ENCODE measurements at places on chromosomes 5 and 9.

GRCh38 chr9:90946982-90947381, 145.4 kb downstream of the SYK start:
- DNase-seq, result no peak

DNA sequence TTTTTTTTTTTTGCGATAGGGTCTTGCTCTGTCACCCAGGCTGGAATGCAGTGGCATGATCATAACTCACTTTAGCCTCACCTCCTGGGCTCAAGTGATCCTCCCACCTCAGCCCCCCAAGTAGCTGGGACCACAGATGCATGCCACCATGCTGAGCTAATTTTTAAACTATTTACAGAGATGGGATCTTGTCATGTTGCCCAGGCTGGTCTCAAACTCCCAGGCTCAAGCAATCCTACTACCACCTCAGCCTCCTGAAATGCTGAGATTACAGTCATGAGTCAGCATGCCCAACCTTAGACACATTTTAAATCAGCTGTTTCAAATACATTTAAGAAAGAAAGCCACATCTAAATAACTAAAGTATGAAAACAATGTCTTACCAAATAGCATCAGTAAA, 439.0 kb downstream of the EBF1 start:
- no peak for DNase-seq

DNA sequence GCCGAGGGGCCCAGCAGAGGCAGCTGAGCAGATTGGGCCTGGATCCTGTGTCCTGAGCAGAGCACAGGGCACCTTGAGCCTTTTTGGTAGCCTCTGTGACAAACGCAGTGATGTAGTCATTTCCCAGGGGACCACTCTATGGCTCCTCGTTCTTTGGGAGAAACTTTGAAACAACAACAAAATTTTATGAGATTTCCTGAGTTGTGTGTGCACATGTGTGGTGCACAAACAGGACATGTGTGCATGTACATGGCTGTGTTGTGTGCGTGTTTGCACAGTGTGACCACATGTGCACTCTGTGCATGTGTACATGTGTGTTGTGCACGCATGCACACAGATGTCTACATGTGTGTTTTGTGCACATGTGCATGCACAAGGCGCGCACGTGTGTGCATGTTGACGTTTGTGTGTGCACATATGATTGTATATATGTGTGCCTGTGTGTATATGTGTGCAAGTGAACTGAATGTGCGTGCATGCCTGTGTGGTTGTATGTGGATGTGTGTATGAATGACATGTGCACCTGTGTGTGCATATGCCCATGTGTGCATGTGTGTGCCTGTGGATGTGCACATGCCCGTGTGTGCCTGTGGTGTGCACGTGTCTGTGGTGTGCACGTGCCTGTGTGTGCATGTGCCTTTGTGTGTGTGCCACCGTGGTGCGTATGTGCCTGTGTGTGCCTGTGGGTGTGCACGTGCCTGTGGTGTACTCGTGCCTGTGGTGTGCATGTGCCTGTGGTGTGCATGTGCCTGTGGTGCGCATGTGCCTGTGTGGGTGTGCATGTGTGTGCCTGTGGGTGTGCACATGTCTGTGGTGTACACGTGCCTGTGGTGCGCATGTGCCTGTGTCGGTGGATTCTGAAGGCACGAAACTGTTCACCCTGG, 221.6 kb downstream of the CACNA1B start:
- DNase-seq, result peak; percentile 34

DNA sequence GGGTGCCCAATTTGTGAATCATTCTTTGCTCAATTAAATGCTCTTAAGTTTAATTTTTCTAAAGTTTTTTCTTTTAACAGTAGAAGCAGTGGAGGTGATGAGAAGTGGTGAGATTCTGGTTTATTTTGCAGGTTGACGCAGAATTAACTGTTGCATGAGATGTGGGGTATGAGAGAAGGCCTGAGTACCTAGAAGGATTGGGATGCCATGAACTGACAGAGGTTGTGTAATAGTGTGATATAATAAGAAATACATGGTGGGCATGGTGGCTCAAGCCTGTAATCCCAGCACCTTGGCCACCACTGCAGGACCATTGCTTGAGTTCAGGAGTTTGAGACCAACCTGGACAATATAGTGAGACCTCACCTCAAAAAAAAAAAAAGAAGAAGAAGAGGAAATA, 8.4 kb upstream of the SH3TC2 start:
- no peak for DNase-seq

DNA sequence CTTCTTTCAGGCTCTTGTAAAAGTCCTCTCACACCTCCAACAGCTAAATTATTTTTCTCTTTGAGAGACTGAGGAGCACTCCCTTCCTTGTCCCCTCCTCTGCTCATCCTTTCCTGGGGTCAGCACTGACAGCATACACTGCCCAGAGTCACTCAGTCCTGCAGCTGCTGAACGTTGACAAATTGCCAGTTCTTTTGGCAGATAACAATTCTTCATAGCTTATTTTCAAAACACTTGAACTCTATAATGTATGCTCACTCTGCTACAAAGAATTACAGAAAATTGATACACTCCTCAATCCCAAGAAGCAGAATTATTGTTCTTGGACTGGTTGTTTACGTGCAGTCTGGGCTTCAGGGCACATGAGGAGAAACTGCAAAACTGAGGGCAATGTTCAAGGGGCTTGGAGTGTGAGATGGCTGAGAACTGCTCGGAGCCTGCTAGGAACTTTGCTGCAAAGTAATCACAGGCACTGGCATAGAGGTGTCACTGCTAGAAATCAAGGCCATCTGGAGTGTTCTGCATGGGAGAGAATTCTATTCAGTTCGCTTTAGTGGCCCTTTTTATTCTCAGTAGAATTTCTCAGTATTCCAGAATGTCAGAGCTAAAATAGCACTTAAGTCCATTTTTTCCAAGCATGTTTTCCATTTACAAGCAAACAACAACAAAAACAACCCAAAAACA, 96.4 kb upstream of the SPOCK1 start:
- peak; percentile 8 for DNase-seq

GRCh38 chr9:136567651-136568287, 21.9 kb upstream of the NOTCH1 start:
- DNase-seq, result no peak

GRCh38 chr5:126694403-126694802, 82.5 kb upstream of the LMNB1 start:
- no peak for DNase-seq

GRCh38 chr5:122775550-122776542, 966 bp downstream of the SNX2 start:
- DNase-seq, result no peak

DNA sequence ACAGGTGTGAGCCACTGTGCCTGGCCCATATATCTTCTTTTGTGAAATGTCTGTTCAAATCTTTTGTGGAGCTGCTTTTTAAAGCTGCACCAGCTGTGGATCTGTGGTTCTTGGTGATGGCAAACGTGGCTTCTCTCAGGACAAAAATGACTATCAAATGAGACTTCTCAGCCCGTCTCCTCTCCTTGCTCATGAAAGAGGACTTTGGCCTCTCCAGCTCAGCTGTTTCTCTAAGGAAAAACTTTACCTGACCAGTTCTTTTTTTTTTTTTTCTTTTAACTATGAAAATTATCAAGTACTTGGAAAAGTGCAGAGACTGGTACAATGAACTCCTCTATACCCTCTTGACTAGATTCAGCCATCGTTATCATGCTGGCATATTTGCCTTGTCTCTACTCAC, 44.8 kb downstream of the RALGPS1 start:
- no peak for DNase-seq

DNA sequence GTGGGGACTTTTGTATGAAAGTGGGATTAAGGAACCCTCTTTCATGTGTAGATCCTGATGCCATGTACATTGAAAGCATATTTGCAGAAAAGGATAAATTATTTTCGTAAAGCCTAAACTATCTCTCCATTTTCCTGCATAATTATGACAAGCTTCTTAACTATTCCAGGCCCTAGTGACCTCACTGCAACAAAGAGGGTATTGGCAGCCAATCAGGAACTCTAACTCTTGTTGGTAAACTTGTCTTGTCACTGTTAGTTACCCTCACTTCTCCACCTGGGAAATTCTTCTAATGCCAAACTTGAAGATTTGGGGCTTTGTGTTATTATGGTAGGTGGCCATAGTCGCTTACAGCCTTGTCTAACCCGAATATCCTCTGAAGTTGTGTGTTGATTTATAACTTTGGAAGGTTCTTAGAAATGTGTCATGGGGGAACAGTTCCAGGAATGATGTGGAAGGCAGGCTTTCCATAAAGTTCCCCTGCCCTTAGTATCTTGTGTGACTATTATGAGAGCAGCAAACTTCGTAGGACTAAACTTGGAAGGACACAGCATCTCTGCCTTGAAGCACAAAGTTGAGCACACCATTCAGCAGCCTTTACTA, 52.5 kb downstream of the IQGAP2 start:
- no peak for DNase-seq

DNA sequence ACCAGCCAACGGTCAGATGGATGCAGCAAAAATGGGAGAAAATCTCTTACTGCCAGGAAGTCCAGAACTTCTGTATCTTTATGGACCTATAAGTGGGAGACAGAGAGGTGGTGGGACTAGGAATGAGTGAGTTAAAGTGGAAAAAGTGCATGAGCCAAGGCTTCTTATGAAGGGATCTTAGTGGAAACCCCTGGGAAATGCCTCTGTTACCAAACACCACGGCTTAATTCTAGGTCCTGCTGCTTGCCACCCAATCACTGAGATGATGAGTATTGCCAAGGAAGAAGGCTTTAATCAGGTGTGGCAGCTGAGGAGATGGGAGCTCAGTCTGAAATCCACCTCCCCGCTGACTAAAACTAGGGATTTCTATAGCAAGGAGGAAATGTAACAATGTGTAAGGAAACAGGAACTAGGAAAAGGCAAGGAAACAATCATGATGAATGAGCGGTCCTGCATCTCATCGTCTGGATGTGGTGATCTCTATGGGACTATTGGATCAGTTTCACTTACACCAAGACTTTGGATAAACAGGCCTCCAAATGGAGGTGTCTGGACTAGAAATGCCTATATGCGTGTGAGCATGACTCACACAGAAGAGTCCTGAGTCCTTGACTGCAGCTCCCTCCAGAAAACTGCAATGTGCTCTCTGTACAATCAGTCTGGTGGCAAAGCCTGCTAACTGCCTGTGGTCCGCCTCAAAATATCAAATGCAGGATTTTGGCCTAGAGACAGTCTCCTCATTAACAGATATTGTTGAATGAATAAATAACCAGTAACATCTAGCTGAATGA, 98.2 kb upstream of the PRR16 start:
- no peak for DNase-seq

DNA sequence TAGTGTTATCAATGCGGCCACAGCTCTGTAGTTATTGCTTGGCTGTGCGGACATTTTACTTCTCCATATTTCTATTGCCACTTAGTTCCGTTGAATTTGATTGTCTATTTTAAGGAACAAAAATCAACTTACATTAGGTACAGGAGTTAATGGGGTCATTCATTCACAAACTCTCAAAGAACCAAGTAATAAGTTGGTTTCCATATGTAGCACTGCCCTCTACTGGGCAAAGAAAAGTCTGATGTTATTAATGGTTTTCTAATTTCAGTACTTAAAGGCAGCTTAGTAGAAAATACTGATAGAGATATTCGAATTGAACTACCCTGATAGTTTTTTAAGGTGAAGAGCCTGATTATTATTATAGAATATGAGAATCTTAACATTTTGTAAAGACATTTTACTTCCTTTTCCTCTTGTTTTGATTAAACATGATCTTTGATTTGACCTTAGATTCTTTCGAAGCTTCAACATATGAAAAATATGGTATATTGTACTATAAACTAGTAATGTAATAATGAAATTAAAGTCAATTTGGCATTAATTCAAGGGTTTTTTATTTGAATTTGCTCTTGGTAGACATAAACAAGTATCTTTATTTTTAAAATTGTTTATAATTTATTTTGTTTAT, 119.5 kb upstream of the CTNND2 start:
- no peak for DNase-seq

- no peak for DNase-seq
Measured at GRCh38 chr5:168001318-168001717, 290.1 kb upstream of the WWC1 start.

DNA sequence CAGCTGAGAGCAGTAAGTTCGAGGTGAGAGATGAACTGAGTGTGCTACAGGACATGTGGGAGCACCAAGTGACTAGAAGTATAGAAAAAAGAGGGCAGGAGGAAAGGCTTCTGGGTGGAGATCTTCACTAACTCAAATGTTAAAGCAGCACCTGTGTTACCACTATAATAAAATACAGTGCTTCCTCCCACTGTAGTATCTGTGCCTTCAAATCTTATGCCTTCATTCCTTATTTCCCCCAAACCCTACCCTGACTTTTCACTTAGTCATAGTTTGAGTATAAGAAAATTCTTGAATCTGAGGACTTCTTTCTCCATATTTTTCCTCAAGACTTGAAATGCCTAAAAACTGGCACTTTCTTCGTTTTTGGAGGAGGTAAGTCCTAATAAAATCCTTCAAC, 61.8 kb downstream of the ALDH1A1 start:
- DNase-seq, result no peak

- no peak for DNase-seq
Measured at GRCh38 chr5:179269781-179270543, 75.3 kb downstream of the ADAMTS2 start.

DNA sequence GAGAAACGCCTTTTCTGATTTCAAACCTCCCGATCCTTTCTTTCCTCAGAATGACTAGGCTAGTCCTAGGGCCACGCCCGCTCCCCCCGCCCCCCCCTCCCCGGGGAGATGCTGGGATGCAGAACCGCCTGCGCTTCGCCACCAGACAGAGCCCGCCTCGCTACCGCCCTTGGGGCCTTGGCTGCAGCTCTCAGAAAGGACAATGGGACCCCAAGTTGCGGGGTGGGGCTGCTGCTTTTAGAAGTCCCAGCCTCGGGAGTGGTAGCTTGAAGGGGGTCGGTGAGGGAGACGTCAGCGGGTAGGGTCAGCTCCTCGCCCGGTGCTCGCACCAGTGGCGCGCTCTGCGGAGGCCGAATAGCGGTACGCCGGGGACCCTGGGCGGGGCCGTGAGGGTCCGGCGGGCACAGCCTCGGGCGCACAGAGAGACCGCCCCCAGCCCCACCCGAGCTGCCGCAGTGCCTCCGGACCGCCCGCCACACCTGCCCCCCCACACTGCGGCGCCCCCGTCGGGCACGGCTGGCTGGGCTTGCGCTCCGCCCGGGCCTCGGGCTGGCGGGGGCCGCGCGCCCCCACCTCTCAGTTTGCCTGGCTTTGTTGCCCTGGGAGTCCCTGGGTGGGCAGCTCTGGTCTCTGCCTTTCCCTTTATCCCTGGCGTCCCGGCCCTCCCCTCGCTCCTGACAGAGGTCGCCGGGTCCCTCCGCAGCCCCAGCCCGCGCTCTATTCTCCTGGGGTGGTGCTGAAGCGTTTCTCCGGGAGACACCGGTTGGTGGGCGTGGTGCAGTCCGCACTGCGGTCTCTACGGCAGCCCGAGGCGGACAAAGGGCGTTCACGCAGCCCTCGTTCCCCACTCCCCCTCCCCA, 1.2 kb downstream of the MAP1B start:
- peak; percentile 90 for DNase-seq

GRCh38 chr5:180370861-180371641, 17.9 kb upstream of the GFPT2 start:
- DNase-seq, result no peak

DNA sequence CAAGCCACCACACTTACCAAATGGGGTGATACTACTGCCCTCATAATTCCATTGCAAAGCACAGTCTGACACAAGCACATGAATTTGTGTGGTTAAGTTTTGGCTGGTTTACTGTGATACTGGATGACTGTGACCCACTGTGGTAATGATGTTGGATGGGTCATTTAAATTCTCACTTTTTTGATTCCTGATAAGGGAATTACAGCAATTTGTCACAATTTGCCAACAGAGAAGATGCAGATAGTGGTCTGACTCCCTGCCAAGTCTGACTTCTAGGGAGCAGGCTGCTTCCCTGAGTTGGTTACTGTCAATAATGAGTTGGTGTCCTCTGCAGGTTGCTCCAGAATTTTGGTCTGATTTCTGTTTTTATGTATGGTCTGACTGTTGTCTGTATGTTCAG, 731.9 kb downstream of the MTRR start:
- DNase-seq, result no peak

Measured in ecto neural progenitor cell (in vitro differentiated cells).